ENCODE measurements at places on chromosomes 1 and 21. TPM values are rescaled to one million over a fixed set of nuclear protein-coding genes. Genes with fewer than 3 reads are reported as not detected.

The SFN gene
- total RNA-seq = 4.9 TPM

The RAP1GAP gene
- total RNA-seq = 0.15 TPM

The TUFT1 gene
- total RNA-seq = 4.9 TPM

The MRPL39 gene
- 37.8 TPM for total RNA-seq

The C1orf141 gene
- total RNA-seq = not detected

The PLD5 gene
- not detected for total RNA-seq

The CA6 gene
- total RNA-seq = not detected

The GCSAML gene
- total RNA-seq = not detected

The OR2L3 gene
- total RNA-seq = not detected

The CATSPERE gene
- total RNA-seq = 0.23 TPM

The S100A14 gene
- not detected for total RNA-seq

The PAPPA2 gene
- total RNA-seq = 0.08 TPM

The LAPTM5 gene
- total RNA-seq = 482 TPM

The PDC gene
- total RNA-seq = not detected

The USF1 gene
- 68.0 TPM for total RNA-seq

The TAL1 gene
- not detected for total RNA-seq

The HPCAL4 gene
- total RNA-seq = 2.6 TPM

The CELA3B gene
- total RNA-seq = not detected

The DR1 gene
- total RNA-seq = 100 TPM

The ROR1 gene
- not detected for total RNA-seq

The TMEM125 gene
- not detected for total RNA-seq

The ATP5PB gene
- 286 TPM for total RNA-seq

The ACOT11 gene
- 0.55 TPM for total RNA-seq

The LAMC1 gene
- not detected for total RNA-seq

The LRRC53 gene
- total RNA-seq = not detected

The SMCP gene
- not detected for total RNA-seq

The UBE2U gene
- total RNA-seq = not detected

The IL23R gene
- total RNA-seq = 4.2 TPM

The FAM151A gene
- total RNA-seq = not detected

The CXADR gene
- 0.55 TPM for total RNA-seq

The IGSF3 gene
- 0.58 TPM for total RNA-seq

The FCRL6 gene
- total RNA-seq = not detected

The NTMT2 gene
- not detected for total RNA-seq

The OR2L2 gene
- total RNA-seq = 0.10 TPM

The OLFML3 gene
- total RNA-seq = 0.45 TPM

The NR0B2 gene
- total RNA-seq = not detected

The OR2T35 gene
- total RNA-seq = not detected

The OR2L5 gene
- total RNA-seq = not detected

The CLEC20A gene
- not detected for total RNA-seq
